Inflammatory macrophage treated with lipopolysaccharide for 4 hours (primary cell): ENCODE measurements at places on chromosomes 3 and 15.

DNA sequence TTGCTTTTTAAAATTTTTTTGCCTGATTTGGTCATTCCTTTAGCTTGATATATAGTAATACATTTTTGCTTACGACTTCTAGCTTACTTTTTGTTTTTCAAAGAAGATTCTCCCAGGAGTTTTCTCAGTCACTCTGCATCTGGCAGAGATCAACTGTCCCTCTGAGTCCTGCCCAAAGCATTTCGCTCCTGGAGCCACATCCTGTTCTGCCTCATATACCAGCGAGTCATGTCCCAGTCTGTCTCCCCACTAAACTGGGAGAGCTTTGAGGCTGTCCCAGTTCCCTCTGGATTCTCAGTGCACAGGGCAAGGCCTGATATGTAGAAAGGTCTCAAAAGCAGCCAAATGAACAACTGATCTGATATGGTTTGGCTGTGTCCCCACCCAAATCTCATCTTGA lies 326.3 kb downstream of the ARRDC4 start:
- no peak for DNase-seq

DNA sequence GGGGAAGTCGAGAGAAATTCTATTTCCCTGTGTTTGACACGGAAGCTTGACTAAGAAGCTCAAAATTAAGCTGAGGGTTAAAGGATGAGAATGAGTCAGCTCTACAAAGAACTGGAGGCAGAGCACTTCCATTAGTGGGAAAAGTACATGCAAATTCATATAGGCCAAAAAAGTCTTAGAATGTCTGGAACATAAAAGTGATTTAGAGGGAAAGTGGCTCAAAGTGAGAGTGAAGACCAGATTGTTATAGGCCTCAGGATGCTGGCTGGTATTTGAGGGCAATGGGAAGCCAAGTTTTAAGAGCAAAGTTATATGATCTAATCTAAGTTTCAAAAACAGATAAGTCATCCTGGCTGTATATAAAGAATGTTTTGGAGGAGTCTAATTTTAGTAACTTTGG lies 857.3 kb downstream of the NAALADL2 start:
- no peak for DNase-seq

DNA sequence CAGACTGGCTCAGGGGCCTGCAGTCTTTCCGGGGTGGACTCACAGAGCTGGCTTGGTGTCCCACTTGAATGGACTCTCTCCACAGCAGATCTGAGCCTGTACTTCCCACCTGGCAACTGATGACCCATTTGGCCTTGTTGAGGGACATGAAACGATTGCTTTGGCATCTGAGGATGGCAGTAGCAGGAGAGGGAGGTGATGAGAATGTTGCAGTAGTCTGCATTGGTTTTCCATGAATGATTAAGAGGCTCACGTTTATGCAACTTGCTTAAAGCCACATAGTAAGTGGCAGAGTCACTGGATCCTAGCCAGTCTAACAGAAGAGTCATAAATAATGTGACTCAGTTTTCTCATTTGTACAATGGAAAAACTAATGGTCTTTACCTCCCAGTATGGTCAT lies 21.9 kb downstream of the IL20RB start:
- DNase-seq = no peak

GRCh38 chr3:9158865-9159630 lies 90.4 kb downstream of the SRGAP3 start:
- no peak for DNase-seq

DNA sequence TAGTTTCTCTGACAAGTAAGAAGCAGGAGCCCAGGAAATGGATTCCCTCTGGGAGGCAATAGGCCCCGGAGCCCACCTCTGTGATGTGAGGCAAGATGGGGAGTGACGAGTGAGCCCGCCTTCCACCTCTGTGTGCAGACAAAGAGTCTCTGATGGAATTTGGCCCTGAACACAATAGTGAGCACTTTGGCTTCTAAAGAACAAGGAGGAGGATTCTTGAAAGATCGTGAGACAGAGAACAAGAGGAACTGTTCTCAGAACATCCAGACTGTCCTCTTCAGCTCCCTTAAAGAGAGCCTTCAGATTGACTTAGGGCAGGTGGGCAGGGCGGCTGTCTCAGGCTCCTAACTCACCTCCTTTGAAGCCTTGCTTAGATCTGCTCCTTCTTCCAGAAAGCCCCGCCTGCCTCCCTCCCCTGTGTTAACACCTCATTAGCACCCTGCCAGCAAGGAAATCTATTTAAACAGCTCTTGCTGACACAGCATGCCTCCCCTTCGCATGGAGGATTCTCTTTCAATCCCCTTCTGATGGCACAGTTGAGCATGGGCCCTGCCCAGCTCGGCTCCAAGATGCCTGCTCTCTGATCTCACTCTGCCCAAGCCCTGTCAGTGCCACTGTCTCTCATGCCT lies 430.3 kb downstream of the NTRK3 start:
- no peak for DNase-seq

DNA sequence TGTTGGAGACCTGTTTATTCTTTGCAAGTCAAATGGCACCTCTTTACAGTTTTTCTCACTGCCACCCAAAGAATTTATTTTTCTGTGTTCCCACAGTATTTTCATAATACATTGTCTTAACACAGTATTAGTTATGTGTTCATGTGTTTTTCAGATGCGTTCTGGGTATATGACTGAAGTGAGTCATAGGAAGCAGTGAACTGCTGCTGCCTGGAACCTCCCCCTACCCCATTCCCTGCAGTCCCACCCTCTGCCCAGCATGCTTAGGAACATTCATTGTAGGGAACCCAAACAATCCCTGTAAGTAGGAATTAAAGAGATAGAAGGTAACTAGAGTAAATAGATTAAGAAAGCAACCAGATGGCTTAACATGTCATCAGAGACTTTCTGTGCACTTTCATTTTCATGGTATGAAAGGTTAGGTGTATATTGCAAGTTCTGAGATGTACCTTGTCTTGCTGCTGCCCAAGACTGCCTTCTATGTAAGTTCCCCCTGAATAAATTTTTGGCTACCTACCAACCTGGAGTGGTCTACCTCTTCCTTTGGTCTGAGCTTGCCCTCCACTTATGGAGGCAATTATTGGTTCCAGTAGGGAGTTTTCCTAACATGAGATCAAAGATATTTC lies 21.9 kb upstream of the SQOR start:
- no peak for DNase-seq

- DNase-seq = no peak
Measured at GRCh38 chr3:123202451-123202850, 708 bp downstream of the SEC22A start.

DNA sequence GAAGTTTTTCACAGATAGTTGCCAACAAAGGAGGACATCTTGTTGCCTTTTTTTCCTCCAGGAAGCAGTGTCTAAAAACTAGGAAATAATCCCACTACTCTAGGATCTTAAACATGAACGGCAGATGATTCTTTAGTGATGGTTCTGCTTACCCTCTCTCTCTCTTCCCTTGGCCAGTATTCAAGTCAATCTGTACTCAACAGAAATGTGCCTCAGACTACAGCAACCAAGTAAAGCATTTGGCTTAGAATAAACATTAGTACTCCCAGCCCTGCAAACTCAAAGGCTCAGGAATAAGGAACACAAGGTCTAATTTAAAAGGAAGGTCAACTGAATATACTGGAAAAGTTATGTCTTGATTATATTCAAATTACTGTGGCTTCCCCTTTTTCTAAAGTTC lies 8.7 kb downstream of the NPTN start:
- DNase-seq = no peak

DNA sequence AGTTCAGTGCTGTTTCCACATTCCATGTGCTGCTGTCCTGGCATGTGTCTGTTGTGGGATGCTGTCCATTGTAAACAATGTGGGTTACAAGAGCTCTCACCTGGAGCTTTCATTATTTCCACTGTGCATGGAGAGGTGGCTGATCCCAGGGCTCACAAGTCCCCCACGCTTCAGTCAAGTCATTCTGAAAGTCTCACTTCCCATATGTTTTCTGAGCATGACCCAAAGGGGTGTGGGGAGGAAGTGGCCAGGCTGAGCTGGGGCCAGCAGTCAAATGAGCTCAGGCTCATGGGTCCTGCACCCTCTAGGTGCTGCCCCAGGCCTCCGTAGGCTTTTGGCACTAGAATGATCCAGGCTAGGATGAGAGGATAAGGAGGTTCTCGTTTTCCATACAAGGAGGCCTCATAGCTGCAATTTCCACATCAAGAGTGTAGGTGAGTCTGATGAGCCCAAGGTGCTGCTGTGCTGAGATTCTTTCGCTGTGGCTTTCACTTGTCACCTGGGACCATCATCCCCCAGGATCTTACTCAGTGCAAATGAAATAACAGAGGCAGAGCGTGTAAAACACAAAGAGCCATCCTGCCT lies 22.0 kb downstream of the STARD5 start:
- peak; percentile 97 for DNase-seq

- DNase-seq = no peak
Measured at GRCh38 chr15:70576696-70577095, 186.7 kb downstream of the UACA start.

DNA sequence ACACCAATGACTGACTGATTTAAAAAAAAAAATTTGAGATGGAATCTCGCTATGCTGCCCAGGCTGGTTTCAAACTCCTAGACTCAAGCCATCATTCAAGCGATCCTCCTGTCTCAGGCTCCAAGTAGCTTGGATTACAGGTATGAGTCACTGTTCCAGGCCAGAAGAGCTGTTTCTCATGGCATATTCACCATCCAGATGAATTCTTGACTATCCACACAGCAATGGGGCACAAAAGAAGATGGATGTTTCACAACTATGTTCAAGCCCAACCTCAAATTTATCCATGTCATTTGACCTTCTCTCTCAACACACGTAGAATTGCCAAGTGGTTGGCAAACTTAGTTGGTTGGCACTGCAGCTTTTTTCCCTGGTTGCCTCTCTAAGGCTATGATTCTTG lies 40.6 kb downstream of the PRICKLE2 start:
- DNase-seq = no peak

- no peak for DNase-seq
Measured at GRCh38 chr15:71357967-71358366, 242.7 kb downstream of the THSD4 start.

DNA sequence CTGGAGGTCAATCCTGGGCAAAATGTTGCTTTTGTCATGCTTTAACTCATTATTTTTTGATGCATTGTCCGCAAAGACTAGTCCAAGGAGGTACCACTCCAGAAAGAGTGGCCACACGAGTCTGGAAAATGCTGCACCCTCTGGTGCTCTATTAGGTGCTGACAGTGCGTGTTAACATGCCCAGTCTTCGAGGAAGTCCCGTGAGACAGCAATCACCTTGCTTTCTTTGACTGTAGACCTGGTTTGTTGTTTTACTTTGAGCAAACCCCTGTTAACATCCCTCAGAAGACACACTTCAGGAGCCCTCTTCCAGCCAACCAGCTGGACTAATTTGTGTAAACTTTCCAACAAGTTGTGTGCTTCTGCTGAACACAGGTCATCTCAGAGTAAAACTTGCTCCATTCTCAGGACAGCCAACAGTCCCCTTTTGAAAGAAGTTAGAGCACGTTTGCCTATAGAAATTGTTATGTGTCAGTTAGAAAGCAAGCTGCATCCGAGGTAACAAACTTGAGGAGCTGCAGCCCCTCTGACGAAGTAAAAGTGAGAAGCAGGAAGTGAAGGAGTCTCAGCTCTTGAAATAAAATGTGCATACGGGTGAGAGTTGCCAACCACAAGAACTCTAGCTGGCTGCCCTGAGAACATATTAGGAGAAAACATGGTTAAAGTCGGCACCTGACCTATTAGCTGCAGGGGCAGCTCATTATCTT lies 205.0 kb downstream of the LPP start:
- DNase-seq = peak; percentile 11

DNA sequence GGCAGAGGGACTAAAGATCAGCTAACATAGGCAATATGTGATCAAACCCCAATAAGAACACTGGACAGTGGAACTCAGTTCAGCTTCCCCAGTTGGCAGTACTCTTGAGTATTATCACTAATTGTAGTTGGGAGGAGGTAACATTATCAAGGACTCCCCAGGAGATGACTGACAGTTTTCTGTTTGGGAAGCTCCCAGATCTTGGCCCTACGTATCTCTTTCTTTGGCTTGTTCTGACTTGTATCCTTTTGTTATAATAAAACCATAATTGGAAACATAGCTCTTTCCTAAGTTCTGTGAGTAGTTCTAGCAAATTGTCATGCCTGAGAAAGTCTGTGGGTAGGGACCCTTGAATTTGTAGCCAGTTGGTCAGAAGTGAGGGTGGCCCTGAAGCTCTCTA lies 316.4 kb downstream of the ZNF621 start:
- no peak for DNase-seq

GRCh38 chr15:69132977-69133861 lies 27.2 kb upstream of the GLCE start:
- DNase-seq = peak; percentile 63

GRCh38 chr15:57538265-57538529 lies 53.5 kb upstream of the MYZAP start:
- DNase-seq = no peak

DNA sequence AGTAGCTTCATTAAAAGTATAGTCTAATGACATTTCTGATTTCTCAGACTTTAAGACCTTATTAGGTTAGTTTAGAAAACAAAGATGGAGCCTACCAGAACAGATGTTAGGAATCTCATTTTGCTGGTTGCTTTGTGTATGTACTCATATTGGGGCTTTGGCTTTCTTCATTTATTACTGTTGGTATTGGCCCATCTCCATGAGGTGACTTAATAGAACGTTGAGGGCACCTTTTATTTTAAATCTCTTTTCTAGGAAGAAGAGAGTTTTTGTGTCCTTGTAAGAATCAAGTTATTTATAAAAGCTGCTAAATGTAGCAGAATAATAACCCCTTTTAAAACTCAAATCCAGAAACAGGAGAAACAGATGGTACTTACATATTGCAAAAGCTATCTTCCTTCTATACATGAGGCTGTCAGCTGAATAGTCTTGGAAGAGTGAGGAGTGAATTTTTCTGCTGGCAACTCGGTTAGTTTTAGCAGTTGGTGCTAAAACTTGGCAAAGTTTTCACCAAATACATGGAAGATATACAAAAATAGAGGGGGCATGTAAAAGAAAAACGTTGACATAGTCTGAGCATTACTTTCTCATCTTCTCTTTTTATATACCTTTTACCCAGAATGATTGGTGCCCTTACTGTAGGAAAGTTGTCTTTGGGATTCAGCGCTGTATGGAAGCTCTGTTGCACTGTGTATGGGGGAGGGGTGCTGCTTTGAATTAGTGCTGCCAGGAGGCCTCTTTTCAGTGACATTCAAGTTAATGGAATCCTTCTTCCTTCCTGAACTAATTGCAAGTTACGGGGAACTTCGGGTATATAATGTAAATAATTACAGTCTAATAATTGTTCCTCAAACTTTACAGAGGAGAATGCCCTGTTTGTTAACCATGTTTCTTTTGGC lies 35.8 kb downstream of the CTNNB1 start:
- DNase-seq = no peak

DNA sequence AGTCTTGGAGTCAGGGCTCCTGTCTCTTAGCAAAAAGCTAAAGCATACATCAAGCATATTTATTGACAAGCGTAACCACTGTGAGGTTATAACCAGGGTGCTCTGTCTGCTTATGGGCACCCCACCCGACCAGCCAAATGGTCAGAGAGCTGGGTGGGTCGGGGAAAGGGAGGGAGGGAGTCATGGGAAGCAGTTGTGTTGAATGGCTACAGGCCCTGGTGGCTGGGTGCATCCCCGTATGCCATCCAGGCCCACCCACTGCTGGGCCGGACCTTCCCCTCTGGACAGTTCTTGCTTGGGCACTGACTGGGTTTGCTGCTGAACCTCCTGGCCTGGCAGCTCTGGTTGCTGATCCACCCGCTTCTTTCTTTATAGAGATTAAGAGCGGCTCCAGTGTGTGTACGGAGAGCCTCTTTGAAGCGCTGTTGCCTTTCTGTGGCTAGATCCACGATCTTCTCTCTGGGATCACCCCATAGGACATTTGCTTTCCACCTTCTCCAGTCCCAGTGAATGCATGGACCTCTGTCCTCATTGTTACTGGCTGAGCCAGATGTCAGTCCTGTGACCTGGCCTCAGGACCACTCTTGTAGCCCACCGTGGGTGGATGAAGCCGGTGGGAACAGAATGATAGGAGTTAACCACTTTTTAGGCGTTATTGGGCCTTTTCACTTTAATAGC lies 59.6 kb downstream of the SMAD3 start:
- DNase-seq = no peak
